Activated naive CD4-positive, alpha-beta T cell (primary cell): ENCODE measurements at places on chromosomes 3 and 15.

DNA sequence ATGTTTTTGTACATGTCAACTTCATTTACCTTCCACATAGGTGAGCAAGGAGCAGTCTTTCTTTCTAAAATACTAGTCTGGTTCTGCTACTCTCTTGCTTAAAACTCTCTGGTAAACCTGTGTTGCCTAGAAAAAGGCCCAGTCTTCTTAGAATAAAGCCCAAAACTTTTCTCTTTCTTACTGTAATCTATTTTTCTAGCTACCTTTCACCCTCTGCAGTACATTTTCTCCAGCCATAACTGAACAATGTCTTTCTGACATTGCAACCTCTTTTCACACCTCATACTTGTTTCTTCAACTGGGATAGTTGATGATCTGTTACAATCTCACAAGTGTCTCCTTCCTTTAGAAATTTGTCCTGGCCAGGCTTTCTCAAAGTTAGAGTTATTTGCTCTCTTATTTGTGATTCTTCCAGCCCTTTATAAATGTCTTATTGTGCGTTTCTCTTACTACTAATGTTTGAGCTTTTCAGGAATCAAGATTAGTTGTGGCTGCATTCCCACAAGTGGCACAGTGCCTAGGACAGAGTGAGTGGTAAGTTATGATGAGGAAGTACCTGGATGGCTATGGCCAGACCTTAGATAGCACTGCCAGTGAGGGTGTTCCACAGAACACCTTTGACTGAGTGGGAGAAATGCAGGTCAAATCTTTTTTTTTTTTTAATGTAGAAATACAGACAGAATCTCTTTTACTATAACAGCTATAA is 313.4 kb upstream of the SATB1 start:
- no peak for DNase-seq

GRCh38 chr15:52493968-52494367 is 34.7 kb downstream of the MYO5A start:
- DNase-seq = no peak

- DNase-seq = no peak
Measured at GRCh38 chr15:101474983-101475382, 14.5 kb downstream of the PCSK6 start.

DNA sequence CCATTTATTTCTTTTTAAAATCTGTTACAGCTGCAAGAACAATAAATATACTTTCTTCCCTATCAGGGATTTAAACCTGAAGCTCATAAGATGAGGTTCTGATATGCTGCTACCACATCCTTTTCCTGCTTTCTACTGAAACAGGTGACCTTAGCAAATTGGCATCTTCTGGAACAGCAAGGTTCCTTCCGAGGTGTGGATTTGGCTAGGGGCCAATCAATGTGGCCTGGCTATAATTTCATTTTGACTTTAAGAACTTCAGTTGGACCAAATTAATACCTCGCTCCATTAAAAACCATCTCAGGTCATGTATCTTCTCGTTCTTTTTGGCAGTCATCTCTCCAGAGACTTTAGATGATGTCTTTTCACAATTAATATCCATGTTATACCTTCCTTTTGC is 53.4 kb upstream of the C3orf80 start:
- no peak for DNase-seq

DNA sequence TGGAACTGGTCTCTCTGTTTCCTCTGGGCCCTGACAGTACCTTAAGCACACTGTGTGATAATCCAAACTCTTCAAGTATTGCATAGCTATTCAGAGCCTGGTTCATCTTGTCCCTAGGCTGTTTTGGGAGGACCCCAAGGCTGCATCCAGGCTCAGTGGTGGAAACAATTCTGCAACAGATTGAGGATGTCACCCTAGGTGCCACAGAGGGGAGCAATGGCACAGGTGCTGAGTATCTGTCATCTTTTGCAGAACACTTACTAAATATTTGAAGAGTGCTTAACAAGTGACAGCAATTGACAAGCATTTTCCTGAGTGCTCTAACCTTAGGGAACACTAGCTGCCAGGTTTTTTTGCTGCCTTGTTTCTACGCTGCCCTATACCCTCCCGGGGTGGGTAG is 27.8 kb downstream of the STARD5 start:
- no peak for DNase-seq
